ENCODE measurements at places on chromosomes 4 and X.
A peak's percentile ranks its signal among the peaks of the same experiment; 100 is the strongest.

DNA sequence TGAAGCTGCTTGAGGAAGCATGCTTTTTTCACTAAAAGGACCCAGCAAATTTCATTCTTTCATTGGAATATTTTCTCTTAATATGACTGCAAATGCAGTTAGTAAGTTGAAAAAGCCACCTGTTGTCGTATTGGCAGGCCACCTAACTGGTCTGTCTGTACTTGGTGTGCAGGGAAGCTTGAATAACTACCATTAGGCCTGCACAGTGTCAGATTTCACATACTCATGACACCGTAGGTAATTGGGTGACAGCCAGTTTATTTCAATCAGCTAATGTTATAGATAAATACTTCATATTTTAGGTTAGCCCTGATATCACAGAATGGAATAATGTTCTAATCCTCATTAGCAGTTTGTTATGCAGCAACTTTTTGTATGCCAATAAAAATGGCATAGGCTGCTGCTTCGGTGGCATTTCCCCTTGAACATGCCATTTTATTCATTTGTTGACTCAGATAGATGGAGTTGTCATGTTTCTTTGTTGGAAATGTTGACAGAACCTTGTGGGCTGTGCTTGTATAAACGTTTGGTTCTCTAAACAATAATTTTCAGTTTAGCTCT is 173.7 kb downstream of the RPA4 start:
- peak; percentile 41 for DNase-seq

DNA sequence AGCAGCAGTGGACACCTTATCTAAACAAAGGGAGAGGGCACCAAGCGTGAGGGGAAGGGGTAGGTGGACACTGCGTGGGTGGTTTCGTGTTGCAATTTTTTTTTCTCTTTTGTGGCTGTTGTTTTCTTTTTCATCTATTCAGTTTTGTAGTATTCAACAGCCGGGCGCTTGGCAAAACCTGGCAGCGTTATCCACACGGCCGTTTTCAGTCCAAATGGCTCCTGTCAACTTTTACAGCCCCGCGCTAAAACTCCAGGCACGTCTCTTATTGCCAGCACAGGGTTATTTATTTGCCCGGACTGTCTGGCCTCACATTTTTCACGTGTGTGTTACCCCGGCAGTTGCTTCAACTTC is 192.2 kb downstream of the BCOR start:
- peak; percentile 8 for DNase-seq

DNA sequence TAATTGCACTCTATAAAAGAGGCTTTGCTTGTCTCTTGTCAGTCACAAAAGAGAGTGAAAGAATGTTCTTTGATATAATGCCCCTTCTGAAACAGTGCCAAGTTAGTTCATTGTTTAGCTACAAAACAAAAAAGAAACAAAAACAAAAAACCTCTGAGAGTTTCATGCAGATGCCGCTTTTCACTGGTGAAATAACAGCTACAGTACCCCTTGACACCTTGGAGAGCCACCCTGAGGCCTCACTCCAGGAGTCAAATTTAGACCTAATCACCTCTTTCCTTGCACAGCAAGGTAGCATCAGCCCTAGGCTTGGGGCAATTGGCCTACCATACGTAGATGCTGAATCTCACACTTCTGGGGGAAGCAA is 185.2 kb downstream of the UNC5C start:
- DNase-seq = no peak

DNA sequence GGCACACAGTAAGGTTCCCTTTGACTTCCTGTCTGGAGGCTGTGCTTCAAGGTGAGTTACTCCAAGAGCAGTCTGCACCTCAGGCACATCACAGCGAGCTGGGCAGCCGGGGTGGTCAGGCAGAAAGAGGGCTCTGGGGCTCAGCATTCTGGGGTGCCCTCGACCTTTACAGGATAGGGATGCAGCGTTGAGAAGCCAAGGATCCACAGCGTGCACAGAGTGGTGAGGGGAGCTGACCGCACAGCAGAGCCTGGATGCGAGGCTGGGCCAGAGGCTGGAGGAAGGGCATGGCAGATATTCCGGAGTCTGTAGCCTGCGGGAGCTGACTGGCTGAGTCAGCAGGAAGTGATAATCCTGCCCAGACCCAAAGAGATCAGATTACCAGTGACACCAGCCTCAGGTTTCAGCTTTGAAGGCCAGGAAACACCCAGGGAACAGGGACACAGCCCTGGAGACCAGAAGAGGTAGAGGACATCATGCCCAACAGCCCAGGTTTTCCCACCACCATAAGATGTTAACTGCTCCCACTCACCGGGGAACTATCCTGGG is 38.4 kb upstream of the PDLIM3 start:
- DNase-seq = peak; percentile 84

DNA sequence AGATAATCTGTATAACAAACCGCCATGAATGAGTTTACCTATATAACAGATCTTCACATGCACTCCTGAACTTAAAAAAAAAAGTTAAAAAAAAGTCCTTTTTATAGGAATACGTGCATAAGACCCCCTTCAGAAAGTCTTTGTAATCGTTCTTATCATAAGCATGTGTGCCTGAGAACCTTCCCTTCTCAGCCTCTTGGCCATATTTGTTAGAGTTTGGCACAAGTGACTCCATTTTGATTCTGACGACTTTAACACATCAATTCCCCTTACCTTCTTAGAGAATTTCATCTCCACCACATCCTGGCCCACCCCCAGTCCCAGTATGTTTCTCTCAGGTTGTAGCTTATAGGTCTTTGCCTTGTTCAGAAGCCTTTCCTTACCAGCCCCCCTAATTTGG is 16.0 kb upstream of the ANXA5 start:
- no peak for DNase-seq

DNA sequence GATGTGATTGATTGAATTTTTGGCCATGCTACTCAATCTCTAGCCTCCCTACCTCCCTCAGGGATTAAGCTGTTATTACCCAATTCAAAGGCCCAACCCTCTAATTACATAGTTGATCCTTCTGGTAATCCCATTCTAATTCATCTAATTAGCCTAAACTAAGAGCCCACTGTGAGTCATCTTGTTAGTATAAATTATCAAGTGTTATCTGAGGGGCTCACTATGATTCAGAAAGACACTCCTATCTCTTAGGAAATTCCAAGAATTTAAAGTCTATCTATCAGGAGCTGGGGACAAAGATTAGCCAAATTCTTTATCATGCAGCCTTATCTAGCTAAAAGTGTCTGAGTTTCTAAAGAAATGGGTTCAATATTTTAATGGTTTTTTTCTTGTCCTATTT is 32.9 kb upstream of the VEGFC start:
- DNase-seq = no peak

DNA sequence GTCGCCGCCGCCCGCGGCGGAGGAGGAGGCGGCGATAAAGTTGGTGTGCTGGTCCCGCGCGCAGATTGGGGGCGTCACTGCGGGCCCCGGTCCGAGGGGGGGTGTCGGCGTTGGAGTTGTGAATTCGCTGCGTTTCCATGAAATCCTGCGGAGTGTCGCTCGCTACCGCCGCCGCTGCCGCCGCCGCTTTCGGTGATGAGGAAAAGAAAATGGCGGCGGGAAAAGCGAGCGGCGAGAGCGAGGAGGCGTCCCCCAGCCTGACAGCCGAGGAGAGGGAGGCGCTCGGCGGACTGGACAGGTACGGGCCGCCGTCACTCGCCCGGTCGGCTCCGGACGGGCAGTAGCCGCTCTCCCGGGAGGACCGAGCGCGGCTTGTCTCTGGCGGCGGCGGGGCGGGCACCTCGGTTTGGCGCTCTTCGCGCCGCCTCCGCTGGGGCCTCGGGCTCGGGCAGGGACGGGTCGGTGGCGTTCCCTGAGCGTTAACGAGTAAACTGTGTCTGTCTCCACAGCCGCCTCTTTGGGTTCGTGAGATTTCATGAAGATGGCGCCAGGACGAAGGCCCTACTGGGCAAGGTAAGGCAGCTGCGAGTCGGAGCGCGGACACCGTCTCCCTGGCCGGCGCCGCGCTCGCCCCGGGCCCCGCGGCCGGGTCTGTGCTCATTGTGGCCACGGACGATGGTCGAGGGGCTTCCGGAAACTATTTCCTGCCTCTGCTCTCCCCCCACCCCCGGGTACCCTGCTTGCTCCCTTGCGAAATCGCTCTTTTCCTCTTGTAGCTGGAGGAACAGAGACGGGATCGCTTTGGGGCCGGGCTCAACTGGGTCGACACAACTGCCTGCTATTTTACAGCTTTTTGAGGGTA is 658 bp downstream of the KDM6A start:
- peak; percentile 29 for DNase-seq

DNA sequence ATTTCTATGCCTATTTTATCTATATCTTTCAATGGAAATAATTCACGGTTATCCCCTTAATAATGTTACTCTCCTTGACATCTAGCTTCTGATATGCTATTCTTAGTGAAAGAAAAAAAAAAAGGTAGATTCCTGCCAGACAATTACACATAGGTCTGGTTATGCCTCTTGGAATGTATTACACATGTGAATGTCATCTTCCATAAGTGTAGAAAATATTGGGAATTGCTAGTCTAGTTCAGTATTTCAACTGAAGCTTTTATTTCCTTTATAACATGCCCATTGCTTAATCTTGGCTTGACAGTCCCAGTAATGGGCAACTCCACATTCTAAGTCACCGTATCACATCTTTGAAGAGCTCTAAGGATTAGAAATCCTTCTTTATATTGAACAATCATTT is 25.4 kb upstream of the PPP1R2C start:
- DNase-seq = no peak

DNA sequence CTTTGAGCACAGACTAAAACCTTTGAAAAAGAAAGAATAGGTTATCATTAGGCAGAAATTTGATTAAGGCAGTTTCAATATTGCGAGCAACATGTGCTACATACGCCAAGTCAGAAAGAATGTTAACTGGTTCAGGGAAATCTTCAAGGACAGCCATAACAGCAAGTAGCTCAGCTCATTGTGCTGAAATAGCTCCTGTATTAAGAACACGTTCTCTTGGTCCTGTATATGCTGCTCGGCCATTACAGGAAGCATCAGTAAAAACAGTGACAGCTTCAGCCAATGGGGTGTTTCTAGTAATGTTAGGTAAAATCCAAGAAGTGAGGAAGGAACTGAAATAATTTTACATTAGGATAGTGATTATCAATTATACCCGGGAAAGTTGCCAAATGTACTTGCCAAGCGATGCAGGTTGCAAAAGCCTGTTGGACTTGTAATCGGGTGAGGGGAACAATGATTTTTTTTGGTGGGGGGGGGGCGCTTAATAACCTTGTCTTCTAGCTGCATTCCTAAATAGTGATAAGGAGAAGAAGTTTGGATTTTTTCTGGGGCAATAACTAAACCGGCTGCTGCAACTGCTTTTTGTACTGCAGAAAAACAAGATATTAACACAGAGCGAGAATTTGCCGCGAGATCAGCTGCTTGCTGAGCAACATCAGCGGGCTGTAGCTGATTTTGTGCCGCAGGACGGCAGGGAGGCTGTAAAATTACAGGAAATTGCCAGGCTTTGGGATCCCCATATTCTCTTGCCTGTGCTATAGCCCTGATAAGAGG is 49.4 kb upstream of the RASSF6 start:
- DNase-seq = no peak

DNA sequence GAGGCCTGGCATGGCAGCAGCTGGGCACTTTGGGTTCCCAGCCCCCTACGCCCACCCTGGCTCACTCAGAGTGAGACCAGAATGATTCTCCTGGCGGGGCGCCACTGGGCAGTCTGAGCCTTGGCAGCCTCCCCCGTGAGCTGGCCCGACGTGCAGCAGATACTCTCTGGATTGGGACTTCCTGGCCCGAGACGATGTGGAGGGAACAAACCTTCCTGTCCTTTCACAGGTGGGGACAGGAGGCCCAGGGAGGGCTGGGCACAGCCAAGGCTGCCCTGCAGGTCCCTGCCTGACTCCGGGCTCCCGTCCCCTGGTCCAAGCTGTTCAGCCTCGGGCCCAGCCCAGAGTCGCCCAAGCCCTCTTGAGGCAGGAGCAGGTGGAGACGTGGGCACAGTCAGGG is 17.9 kb upstream of the ADD1 start:
- no peak for DNase-seq

GRCh38 chrX:12954981-12955380 is 19.9 kb upstream of the TMSB4X start:
- DNase-seq = no peak

GRCh38 chr4:25978327-25978726 is 64.3 kb downstream of the SMIM20 start:
- no peak for DNase-seq

GRCh38 chr4:23937173-23937572 is 47.3 kb upstream of the PPARGC1A start:
- no peak for DNase-seq

GRCh38 chrX:95071052-95071451 is 1397.0 kb downstream of the FAM133A start:
- DNase-seq = no peak

GRCh38 chr4:39660045-39660444 is 21.4 kb upstream of the SMIM14 start:
- DNase-seq = no peak

DNA sequence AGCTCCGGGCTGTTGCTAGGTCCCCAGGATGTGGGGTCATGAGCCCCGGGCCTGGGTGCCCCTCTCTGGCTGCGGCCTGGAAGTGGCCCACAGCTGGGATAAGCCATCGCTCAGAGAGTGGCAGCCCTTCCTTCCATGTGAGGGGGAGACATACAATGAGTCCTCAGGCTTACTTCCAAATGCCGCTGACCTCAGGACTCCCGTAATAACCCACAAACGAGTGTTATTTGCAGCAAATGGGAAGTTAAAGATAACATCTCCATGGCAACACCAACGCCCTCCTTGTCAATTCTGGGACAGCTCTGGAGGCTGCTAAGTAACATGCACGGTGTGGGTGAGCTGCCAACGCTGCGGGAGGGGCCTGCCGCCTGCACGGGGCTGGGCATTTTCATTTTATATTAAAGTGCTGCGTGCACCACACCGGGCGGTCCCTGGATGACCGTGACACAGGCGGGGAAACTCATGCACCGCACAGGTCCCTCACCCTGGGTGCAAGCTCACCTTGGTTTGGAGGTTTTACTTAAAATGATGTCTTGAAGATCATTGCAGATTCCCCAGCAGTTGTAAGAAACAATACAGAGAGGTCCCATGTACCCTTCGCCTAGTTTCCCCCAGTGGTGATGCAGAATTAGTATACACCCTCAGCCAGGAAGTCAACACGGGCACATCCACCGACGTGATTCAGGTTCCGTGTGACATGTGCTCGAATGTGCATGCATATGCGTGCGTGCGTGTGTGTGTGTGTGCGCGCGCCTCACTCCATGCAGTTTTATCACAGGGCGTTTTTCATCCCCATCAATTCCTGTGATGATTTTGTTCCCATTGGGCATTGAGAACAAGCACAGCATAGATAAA is 79.4 kb downstream of the ABLIM2 start:
- DNase-seq = no peak

GRCh38 chr4:92847026-92847425 is 543.3 kb downstream of the GRID2 start:
- no peak for DNase-seq

DNA sequence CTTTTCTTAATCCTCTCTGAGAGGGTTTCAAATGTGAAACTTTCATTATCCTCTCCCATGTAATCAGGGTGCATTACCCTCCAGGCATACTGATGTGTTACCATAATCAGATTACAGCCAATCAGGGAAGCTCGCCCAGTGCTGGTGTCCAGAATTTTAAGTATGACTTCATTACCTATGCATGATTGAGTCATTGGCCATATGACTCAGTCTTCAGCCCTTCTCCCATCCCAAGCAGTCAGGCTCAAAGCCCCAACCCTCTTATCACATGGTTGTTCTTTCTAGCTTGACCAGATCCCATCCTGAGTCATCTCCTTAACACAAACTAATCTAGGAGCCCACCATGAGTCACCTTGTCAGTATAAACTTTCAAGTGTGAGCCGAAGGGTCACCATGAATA is 1668.1 kb upstream of the AGA start:
- peak; percentile 57 for DNase-seq

GRCh38 chrX:1400742-1401471 is 9.0 kb upstream of the SLC25A6 start:
- no peak for DNase-seq

- peak; percentile 87 for DNase-seq
Measured at GRCh38 chrX:78314561-78314960, 12.8 kb downstream of the CYSLTR1 start.

Data from PC-3 (cell line).